ENCODE measurements at places on chromosomes 12 and 14.

GRCh38 chr12:98513379-98514322, 1.7 kb upstream of the TMPO start:
- no peak for DNase-seq

- DNase-seq = no peak
Observed at GRCh38 chr14:54562334-54562733, 4.6 kb upstream of the SAMD4A start.

DNA sequence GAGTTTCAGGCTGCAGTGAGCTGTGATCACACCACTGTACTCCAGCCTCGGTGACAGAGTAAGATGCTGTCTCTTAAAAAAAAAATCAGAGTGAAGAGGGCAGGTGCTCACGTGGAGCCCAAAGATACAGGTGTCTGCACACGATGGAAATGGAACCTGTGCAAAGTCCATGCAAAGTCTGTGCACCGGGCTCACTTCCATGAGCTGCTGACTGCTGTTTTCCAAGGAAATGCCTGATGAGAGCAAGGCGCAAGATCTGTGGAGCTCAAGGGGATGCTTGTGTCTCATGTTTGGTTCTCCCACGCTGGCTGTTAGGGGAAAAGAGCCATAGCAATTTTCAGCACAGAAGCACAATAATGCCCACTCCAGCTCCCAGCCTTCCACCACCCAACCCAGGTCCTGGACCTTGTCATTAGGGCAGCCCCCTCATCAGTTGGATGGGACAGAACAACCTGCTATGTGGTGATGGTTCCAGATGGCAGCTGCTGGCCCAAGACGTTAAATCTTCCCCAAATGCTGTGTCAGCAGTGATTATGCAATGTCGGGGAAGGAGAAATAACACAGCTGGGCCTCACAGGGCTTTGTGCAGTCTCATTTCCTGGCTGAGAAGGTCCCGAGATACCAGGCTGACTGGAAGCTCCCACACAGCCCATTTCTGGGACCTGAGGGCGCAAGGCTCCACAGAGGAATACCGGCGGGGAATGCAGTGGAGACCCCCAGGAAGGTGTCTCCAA, 27.9 kb upstream of the DICER1 start:
- DNase-seq = peak; percentile 84

DNA sequence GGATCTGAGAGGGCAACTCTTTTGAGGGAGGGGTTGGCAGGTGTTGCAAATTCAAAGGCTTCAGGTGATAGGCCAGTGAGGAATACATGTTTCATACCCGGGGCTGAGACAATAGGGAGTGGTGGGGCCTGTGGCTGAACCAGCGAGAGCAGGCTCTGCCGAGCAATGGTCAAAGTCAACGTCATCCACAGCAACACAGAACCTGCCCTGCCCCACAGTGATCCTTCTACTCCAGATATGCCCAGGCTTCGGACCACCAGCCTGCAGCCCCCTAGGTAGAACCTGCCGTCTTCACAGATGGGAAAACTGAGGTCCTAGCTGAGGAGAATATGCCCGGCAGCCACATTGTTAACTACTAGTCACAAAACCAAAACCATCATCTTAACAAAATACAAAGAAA, 4.1 kb downstream of the SERPINA1 start:
- peak; percentile 17 for DNase-seq

GRCh38 chr12:53191885-53192530, 11.3 kb upstream of the CSAD start:
- no peak for DNase-seq

DNA sequence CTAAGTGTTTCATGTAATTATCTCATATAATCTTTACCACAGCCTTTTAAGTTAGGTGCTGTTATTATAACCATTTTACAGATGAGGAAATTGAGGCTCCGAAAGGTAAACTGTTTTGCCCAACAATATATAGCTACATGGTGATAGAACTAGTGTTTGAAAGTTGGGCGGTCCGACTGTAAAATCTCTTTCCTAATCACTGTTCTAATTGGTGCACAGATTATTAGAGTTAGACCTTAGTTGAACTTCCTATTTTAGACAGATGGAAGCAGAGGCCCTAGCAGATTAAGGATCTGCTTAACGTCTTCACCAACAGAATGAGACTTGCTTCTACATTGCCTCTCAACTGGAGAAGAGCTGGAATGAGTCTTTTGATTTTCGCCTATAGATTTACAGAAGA, 30.0 kb upstream of the DUSP6 start:
- DNase-seq = no peak

DNA sequence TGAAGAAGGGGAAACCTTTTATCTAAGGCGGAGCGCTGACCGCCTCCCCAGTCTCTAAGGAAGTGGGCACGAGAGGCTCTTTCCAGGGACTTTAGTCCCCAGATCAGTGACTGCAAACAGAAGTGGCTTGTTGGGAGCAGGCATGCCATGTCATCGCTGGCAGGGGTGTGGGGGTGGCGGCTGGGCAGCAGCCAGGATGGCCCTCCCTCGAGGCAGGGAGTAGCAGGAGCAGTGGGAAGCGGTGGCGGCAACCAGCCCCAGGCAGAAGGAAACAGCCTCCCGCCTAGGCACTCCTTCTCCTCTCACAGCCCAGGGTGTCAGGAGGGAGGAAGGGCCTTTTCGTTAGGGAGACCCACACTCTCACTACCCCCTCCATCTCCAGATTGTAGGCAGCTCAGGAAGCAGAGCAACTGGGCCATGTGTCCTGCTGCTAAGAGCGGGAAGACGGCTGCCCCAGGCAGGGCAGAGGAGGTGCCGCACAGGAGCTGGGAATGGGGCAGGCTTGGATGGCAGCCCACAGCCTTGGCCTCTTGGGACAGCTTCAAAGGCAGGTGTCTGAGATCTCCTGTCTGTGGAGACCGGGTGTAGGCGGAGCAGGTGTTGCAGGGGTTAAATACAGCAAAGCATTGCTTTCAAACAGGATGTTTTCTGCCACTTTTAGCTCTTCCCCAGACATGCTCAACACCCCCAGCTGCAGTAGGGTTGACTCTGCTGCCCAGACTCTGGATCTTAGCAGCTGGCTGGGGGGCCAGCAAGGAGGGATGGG, 21.8 kb downstream of the VDR start:
- DNase-seq = peak; percentile 64

- DNase-seq = peak; percentile 95
Observed at GRCh38 chr12:124786061-124786964, 77.4 kb downstream of the SCARB1 start.

GRCh38 chr12:32025906-32026305, 66.7 kb downstream of the RESF1 start:
- no peak for DNase-seq

DNA sequence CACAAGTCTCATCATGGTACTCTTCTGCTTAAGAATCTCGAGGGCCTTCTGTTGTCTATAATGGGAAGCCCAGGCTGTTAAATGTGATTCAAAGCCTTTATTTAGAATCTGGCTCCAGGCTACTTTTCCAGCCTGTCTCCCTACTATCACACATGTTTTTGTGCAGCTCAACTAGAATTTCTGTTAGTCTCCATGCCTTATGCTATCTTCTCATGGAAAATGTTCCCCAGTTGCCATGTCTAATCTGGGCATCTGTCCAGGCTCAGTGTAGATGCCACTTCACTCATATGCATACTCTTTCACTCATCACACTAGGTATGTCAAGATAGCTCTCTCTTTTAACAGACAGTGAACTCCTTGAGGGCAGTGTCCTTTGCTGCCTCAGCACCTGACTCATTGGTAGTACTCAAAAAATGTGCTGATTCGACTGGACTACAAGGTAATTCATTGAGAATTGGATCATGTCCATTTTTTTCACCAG, 145.3 kb downstream of the TTLL5 start:
- no peak for DNase-seq

DNA sequence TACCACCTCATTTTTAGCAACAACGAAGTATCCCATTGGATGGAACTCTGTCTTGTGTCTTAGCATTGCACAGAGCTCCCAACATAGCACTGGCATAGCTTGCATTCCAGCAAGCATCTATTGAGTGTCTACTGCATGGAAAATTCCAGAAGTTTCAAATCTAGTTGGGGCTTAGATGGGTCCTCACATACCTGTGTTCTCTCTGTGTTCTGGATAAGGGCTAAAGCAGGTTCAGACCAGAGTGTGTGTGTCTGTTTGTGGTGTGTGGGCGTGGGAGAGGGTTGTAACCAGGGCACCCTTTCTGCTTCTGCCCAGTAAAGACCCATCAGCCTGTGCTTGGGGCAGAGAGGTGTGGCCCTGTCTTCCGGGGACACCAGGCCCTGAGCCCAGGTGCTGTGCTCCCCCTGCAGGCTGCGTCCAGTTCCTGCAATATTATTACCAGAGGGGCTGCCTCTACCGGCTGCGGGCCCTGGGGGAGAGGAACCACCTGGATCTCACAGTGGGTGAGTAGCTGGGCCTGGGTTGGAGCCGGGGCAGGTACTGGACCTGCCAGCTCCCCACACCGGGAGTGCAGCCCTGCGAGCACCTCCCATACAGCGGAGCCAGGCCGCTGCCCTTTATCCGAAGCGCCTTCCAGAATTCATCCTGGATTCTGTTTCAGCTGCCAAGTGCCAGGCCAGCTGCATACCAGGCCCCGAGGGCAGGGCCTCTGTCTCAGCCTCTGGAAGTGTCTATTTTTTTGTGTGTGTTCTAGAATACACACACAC, 20.3 kb downstream of the RHOF start:
- DNase-seq = peak; percentile 84

GRCh38 chr12:47067176-47067575, 12.2 kb upstream of the PCED1B start:
- DNase-seq = no peak

- DNase-seq = no peak
Observed at GRCh38 chr12:130266751-130267150, 70.9 kb upstream of the PIWIL1 start.

Data from sigmoid colon (tissue), 7 donors.